ENCODE measurements at places on chromosomes 7 and 10.

- no peak for DNase-seq
Observed at GRCh38 chr7:40519009-40519408, 384.2 kb downstream of the SUGCT start.

GRCh38 chr10:95814011-95814727, 58.2 kb downstream of the ENTPD1 start:
- no peak for DNase-seq

DNA sequence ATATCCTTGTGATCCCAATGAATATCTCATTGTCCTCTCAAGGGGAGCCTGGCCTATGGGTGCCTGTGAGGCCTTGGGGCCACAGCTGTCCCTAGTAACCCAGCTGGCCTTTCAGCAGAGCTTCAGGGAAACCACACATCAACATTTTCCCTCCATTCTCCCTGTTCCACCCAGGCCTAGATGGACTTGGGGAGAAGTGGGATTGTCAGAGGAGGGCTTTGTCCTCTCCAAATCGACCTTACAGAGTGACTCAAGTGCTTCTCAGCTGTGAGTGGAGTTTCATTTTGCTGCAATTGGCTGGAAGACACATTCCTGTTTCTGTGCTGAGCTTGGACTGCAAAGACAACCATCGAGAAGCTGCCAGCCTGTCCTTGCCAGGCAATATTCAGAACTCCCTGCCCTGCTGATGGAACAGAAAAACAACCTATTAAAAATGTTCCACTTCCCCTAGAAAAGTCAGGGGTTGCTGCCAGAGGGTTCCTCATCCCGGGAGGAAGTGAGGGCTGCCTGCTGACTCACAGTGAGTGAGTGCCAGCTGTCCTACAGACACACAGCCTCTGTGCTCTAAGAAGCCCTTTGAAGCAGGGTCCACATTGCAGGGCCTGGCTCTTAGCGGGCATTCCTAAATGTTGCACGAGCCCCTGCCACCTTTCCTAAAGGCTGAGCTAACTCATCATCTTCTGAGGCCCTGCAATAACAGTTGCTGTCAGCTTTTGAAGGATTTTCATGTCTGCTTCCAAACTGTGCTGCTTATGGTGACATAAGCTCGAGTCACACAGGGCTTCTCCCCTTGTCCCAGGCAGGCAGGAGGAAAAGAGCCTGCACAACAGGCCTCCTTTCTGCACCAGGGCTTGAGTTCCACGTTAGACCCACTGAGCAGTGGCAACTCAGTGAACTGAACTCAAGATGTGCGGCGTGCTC, 20.5 kb downstream of the STRA8 start:
- DNase-seq: peak; percentile 31

DNA sequence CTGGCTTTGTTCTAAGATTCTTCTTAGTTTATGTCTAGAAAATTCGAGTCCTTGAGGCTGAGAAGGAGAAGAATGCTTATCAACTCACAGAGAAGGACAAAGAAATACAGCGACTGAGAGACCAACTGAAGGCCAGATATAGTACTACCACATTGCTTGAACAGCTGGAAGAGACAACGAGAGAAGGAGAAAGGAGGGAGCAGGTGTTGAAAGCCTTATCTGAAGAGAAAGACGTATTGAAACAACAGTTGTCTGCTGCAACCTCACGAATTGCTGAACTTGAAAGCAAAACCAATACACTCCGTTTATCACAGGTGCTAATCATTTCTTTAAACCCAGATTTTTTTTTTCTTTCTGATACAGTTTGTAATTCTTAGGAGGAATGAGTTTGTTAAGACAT, 6.7 kb downstream of the CEP55 start:
- no peak for DNase-seq

DNA sequence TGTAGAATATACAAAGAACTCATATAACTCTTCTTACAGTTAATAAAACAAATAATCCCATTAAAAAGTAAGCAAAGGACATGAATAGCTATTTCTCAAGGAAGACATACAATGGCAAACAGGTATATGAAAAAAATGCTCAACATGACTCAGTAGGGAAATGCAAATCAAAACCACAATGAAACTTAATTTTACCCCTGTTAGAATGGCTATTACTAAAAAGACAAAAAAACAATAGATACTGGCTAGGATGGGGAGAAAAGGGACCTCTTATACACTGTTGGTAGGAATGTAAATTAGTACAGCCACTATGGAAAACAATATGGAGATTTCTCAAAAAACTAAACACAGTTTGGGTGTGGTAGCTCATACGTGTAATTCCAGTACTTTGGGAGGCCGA, 37.8 kb downstream of the HERPUD2 start:
- DNase-seq: no peak

DNA sequence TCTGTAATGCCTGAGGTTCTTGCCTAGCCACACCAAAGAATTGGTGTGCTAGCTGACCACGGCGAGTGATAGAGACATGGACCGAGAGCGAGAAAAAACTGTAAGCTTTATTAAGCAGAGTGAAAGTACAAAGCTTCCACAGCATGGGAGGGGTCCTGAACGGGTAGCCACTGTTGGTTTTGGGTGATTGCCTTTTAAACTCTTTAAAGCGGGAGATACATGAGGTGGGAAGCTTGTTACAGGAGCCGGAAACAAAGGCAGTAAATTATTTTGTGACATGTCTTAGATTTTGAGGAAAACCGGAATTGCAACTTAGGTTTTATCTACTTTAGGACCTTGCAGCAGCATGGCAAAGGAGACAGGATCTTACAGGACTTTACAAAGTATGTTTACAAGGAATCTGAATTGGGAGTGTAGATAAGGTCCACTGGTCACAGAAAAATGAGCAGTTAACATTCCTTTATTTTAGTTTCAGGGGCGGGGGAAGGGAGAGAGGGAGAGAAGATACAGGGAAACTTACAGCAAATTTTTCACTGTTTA, 252.7 kb upstream of the MBL2 start:
- DNase-seq: no peak

- peak; percentile 37 for DNase-seq
Observed at GRCh38 chr10:112208997-112209396, 25.4 kb upstream of the GPAM start.

- no peak for DNase-seq
Observed at GRCh38 chr10:77698267-77698931, 60.8 kb upstream of the KCNMA1 start.

DNA sequence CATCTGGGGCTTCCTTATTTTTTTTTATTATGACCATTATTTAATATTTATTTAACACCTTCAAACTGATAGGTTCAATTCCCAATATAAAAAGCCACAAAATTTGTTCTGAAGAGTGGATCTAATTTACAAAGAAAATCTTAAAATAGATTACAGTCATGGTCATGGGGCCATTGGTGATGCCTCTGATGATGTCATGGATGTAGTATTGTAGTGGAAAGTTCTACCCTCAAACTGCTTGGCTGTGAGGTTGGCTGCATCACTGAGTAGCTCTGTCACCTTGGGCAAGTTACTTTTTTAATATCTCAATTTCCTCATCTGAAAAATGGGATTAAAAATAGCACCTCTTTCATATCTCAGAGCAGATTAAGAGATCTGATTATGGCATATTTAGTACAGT, 128.5 kb downstream of the DKK1 start:
- no peak for DNase-seq

GRCh38 chr10:13018171-13018570, 16.7 kb upstream of the CCDC3 start:
- DNase-seq: no peak

DNA sequence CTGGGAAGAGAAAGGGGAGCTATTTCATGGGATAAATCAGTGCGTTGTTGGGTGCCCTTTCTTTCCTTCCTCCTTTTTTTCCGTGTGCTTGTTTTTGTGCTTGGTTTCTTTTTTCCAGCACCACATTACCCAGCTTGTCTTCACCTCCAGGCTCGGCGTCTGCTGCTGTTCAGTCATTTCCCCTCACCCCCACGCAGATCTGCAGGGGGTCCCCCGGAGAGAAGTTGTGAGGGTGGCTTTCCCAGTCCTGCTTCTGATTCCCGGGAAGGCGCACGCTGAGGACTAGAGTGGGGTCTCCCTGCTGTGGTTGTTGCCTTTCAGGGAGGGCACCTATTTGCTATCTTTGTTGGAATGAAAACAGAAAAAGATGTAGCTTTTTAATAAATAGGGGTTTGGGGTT, 1.6 kb downstream of the CAMK1D start:
- no peak for DNase-seq

DNA sequence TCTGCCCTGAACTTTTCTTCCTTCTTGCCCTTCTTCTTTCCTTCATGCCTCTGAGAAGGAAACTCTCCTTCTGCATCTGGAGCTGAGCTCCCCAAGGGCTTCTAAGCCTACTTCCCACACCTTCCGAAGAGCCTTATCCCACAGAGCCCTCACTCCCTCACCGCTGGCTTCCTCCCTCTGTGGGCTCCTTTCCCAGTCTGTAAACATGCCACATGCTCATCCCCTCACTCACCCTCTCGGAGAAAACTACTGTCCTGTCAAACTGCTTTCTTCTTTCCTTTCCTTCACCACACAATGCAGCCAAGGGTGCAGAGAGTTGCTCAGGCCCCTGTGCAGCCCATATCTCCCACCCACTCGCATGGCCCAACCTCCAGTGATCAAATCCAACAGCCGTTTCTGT, 18.1 kb downstream of the ANKRD16 start:
- no peak for DNase-seq

DNA sequence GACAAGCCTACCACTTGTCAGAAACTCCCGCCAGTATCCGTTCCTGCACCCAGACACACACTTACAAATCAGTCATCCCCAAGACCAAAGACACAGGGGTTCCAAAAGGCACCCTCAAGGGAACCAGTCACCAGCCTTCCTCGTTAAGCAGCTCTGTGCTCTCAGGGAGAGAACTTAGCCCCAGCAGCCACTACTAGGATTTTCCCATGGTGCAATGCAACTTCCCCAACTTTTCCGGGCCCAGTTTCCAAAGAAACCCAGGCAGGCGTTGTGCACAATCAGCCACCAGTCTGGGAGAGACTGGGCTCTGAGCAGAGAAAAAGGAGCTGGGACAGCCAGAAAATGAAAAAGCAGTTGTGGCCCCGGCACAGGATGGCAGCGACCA, 1.2 kb downstream of the DLG5 start:
- no peak for DNase-seq

DNA sequence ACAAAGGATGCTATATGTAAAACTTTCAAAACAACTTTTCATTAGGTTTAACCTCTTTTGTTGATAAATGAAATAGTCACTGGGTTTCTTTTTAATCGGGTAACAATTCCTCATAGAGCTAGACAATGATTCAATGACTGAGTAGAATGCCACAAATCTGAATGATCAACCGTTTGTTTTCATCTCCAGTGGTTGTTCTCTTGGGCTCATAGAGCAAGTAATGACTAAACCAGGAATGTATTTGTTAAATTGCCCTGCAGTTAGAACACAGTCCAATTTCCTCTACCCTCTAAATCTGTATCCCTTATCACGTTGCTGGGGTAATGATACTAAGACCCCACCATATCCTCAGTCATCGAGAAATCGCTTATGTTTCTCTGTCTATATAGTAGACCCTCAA, 40.0 kb downstream of the CNNM1 start:
- no peak for DNase-seq

- no peak for DNase-seq
Observed at GRCh38 chr7:144827621-144828020, 8.2 kb downstream of the TPK1 start.

GRCh38 chr7:142711746-142712616, 37.3 kb upstream of the PRSS1 start:
- no peak for DNase-seq

DNA sequence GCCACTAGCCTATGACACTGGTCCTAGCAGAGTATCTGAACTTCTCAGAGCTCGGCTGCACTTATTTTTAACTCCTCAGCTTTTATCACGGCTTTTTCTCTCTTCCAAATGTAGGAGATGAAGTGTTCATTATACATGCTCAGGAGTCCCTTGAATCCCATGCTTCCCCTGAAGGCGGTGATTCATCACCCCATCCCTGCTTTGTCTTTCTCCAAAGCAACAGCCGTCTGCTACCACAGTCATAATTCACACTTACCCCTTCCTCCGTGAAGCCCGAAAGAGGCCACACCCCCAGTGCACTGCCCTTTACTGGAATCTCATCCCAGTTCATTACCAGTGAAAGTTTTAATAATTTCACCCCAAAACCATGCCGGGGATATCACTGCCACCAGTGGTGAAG, 301.5 kb upstream of the SHH start:
- no peak for DNase-seq

DNA sequence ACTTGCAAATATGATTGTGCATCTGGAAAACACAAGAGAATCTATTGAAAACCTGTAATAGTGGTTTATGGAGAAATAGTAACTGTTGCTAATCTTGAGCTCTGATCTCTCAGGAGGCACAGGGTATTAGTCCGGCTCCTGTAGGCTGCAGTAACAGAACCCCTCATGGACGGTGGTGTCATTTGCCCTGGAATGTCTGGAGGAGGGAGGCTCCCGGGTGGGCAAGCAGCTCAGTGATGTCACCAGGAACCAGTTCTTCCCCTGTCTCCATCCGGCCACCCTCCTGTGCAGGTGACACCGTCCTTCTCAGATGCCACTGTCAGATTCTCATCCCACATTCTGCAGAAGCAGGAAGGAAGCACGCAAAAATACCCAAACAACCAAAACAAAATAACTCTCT, 29.3 kb downstream of the INPP5A start:
- DNase-seq: no peak

GRCh38 chr10:7541137-7542087, 125.4 kb downstream of the ITIH5 start:
- no peak for DNase-seq

GRCh38 chr10:78041170-78042057, 7.8 kb downstream of the RPS24 start:
- no peak for DNase-seq

DNA sequence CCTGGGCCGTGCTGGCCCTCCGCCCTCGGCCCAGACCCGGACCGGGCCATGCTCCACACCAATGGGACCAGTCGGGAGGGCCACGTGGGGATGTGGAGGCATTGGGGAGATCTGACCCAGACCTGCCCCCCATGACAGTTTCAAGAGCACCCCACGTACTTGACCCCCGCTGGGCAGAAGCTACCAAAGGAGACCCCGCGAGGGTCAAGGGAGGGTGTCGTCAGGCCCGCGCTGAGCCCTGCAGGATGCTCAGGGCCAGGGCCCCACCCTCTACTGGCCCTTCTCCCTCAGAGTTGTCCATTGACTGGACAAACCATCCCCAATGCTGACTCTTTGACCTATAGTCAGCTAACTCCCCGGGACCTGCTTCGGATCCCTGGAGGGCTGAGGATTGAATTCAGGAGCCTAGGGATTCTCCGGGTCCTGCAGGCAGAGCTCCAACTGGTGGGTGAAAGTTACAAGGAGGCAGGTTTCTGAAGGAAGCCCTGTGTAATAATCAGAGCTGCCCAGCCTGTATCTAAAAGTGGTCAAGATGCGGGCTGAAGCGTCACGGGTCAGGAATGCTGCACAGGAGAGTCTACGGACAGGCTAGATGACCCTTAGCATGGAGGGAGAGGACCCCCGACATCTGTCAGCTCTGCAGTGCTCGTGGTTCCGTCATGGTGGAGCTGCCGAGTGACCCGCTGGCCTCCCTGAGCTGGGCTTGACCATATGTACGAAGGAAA, 498 bp upstream of the CALHM2 start:
- no peak for DNase-seq

DNA sequence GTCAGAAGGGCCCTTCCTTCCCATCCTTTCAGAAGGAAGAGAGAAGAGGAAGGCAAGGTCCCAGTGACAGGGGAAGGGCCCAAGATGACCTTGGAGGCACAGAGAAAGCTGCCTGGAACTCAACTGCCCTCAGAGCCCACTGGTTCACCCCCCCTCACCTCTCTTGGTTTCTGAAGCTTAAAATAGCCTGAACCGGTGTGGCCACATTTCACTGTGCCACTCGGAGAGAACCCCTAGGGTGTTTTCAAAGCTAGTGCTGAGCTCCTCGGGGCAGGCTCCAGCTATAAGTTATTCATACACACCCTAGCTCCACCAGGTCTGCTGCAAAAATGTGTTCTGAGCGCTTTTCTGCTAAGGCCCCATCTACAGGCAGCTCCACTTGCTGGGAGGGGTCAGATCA, 60.9 kb upstream of the ADRB1 start:
- DNase-seq: no peak
